ENCODE measurements at places on chromosomes 5 and 9. TPM values are rescaled to one million over a fixed set of nuclear protein-coding genes. Genes with fewer than 3 reads are reported as not detected.

DNA sequence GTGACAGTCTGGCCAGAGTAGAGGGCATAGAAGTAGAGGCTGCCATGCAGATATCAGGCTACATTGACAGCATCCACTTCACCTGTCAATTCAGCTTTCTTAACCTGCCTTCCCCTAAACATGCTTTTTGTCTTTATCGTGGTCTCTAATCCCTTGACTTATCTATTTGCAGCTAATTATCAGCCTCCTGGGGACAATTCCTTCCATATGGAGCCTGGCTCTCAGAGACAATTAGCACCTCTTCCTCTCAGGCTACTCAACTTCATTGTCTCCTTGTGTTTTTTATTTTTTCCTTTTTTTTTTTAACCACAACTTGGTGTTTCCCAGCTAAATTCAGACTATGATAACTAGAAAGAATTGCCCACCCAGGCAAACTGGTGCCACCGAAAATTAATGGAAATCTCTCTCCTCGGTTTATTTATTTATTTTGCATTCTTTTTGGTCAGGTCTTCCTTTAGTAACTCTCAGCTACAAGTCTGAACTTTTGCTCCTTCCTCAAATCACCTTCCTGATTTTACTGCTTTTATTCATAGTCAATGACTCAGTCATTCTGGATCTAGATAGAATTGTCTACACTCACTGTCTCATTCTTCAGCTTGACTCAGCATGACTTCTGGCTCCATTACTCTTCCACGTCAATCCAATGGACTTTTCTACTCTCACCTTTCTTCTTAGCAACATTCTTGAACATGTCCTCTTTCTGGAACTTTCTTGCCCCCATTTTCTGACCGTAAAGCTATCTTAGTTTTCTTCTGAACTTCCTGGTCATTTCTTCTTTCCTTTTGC is 63.0 kb upstream of the BASP1 start:
- DNase-seq: no peak

DNA sequence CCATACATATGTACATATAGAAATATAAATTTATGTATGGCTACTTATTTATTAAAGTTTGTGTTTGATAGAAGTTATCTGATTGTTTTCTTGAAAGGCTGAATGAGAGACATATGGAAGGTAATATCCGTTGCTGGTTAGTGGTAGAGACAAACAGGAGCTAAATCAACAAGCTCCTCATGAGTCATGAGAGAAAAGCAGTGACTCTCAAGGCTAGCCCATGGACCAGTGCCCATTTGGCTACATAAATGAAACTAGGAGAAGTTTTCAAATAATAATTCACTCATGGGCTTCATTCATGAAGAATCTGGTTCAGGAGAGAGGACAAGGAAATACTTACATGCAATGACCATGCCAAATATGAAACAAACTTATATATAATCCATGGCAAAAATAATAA is 504.5 kb upstream of the ITGA1 start:
- no peak for DNase-seq

Gene OR1N2
- total RNA-seq: not detected

- DNase-seq: no peak
Observed at GRCh38 chr9:19160085-19160484, 32.8 kb upstream of the PLIN2 start.

DNA sequence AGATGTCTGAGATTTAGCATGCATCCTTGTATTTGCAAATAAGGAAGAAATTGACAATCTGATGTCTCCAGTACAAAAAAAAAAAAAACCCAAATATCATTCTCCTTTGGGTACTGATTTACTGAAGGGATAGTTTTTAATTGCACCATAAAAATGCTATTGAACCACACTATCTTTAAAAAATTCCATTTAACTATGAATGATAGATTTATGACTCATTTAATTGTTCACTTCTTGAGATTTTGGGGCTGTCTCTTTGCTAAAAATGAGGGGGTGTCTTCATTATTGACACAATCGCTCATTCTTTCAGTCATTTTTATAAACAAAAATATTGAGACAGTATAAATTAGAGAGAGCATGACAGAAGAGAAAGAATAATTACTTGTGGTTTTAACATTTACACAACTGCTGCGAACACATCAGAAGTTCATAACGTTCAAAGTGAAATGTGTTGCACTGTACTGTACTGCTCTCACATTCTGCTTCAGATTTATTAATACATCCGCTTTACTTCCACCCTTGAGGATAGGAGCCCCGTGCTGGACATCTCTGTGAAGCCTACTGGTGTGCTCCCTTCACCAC is 142.3 kb downstream of the MEF2C start:
- no peak for DNase-seq
